ENCODE measurements at places on chromosomes 6 and 20. TPM values are rescaled to one million over a fixed set of nuclear protein-coding genes. Genes with fewer than 3 reads are reported as not detected.
A peak's percentile ranks its signal among the peaks of the same experiment; 100 is the strongest.

- H3K27me3 ChIP-seq = peaks cover 2% of the 10 kb centered on the region
- no peak overlapping the region for H3K4me3 ChIP-seq
- H3K27ac ChIP-seq = no peak overlapping the region
- peaks cover 8% of the 10 kb centered on the region for H3K4me1 ChIP-seq
- H3K36me3 ChIP-seq = no peaks in the 10 kb centered on the region
Measured at GRCh38 chr6:156555116-156555515, 222.1 kb upstream of the ARID1B start.

DNA sequence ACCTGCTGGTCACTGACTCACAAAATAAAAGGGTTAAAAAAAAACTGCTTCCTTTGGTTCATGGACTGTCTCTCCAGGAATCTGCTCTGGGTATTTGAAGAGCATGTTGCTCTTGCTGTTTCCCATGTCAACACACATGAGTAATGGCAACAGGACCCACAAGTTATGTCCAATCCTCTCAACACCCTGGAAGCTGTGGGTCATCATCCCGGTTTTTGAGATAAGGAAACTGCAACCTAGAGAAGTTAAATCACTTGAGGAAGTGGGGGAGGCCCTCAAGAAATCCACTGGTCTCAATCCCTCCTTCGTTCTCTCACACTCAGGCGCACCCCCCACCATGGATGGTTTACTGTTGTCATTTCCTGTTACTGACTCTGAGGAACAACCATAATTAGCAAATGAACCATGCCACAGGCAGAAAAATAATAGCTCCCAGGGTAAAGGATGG is 12.4 kb downstream of the MAP1LC3A start:
- H3K4me3 ChIP-seq = no peak overlapping the region
- H3K36me3 ChIP-seq = peaks cover 23% of the 10 kb centered on the region
- no peak for DNase-seq
- no peaks in the 10 kb centered on the region for H3K27me3 ChIP-seq
- peaks cover 5% of the 10 kb centered on the region for H3K4me1 ChIP-seq

DNA sequence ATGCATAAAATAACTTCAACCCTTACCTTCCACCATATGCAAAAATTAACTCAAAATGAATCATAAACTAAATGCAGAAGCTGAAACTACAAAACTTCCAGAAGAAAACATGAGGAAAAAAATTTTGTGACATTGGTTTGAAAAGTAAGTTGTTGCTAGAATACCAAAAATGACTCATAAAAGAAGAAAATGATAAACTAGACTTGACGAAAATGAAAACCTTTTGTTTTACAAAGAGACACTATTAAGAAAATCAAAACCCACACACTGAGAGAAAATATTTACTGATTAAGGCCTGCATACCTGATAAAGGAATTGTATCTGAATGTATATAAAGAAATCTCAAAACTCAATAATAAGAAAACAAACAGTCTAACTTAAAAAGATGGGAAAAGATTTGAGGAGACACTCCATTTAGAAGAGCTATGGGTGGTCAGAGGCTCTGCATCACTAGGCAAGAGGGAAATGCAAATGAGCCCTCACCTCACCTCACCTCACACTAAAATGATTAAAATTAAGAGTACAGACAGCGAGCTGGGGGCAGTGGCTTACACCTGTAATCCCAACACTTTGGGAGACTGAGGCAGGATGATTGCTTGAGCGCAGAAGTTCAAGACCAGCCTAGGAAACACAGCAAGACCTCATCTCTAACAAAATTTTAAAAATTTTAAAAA is 97.6 kb upstream of the CST7 start:
- no peak overlapping the region for H3K4me3 ChIP-seq
- H3K36me3 ChIP-seq = no peaks in the 10 kb centered on the region
- DNase-seq = no peak

- H3K27ac ChIP-seq = no peak overlapping the region
- H3K4me3 ChIP-seq = peak overlapping the region; percentile 50
- no peaks in the 10 kb centered on the region for H3K36me3 ChIP-seq
- peaks cover 75% of the 10 kb centered on the region for H3K27me3 ChIP-seq
Measured at GRCh38 chr6:30100585-30101443, 12.1 kb downstream of the TRIM31 start.

Gene HLA-DQA1
- total RNA-seq = 463 TPM

Gene VGLL2
- not detected for total RNA-seq

- no peak overlapping the region for H3K4me3 ChIP-seq
- H3K4me1 ChIP-seq = no peaks in the 10 kb centered on the region
- no peaks in the 10 kb centered on the region for H3K27me3 ChIP-seq
- no peak for DNase-seq
Measured at GRCh38 chr20:3997446-3997845, 17.9 kb downstream of the RNF24 start.

DNA sequence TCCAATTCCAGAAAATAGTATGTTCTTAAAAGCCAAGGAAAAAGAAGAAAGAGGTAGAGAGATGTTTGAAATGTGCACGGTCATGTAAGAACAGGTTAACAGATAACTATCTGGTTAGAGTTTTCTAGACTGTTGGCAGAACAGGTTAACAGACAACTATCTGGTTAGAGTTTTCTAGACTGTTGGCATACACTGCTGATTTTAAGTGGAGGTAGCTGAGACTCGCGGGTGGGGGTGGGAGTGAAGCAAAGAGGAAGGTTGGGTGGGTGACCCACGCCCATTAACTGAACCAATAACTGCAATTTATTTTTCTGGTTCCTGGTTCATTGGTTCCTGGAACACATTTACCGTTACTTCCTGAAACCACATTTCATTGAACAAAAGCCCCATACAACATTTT is 157.5 kb downstream of the ELOVL4 start:
- H3K36me3 ChIP-seq = no peaks in the 10 kb centered on the region
- H3K27ac ChIP-seq = no peak overlapping the region
- H3K27me3 ChIP-seq = no peaks in the 10 kb centered on the region
- no peak for DNase-seq
- no peaks in the 10 kb centered on the region for H3K4me1 ChIP-seq
- H3K4me3 ChIP-seq = no peak overlapping the region

Gene FOXF2
- not detected for total RNA-seq

DNA sequence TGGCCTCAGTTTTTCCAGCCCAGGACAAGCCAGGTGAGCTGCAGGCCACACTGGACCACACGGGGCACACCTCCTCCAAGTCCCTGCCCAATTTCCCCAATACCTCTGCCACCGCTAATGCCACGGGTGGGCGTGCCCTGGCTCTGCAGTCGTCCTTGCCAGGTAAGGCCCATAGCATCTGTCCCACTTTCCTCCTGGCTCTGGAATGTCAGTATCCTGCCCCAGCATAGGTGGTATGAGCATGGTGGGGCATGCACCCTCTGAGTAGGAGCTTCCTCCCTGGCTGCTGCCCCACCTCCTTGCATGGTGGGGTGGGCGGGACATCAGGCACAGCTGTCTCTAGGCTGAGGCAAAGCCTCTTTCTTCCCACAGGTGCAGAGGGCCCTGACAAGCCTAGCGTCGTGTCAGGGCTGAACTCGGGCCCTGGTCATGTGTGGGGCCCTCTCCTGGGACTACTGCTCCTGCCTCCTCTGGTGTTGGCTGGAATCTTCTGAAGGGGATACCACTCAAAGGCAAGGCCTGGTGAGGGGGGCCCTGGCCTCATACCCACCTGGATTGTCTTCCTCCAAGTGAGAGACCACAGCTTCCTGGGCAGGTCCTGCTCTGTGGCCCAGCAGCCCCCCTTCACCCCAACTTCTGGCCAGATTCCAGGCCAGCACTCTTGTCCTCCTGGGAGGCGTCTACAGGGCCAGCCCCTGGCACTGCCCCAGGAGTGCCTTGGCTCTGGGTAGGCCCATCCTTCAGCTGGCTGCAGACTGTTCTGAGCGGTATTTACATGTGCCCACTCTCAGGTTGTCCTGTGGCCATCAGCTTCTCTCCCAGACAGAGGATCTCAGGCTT is 9.1 kb downstream of the PI16 start:
- no peaks in the 10 kb centered on the region for H3K27me3 ChIP-seq
- peak overlapping the region; percentile 61 for H3K27ac ChIP-seq
- H3K36me3 ChIP-seq = no peaks in the 10 kb centered on the region
- peaks cover 22% of the 10 kb centered on the region for H3K4me1 ChIP-seq
- H3K4me3 ChIP-seq = peak overlapping the region; percentile 23
- DNase-seq = peak; percentile 74
